ENCODE measurements at places on chromosomes 16 and 17.
A peak's percentile ranks its signal among the peaks of the same experiment; 100 is the strongest.

DNA sequence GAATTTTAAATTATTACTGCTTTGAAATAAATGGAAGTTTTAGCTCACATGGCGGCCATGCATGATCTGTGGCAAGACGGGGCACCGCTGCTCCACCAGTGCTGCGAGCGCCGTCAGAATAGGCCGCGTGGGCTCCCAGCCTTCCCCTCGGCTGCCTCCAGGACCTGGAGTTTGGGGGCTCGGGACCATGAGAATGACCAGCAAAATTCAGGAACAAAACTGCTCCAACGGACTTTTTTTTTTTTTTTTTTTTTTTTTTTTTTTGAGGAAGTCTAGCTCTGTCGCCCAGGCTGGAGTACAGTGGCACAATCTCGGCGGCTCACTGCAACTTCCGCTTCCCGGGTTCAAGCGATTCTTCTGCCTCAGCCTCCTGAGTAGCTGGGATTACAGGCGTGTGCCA, 38.3 kb upstream of the AKAP1 start:
- no peak for DNase-seq

DNA sequence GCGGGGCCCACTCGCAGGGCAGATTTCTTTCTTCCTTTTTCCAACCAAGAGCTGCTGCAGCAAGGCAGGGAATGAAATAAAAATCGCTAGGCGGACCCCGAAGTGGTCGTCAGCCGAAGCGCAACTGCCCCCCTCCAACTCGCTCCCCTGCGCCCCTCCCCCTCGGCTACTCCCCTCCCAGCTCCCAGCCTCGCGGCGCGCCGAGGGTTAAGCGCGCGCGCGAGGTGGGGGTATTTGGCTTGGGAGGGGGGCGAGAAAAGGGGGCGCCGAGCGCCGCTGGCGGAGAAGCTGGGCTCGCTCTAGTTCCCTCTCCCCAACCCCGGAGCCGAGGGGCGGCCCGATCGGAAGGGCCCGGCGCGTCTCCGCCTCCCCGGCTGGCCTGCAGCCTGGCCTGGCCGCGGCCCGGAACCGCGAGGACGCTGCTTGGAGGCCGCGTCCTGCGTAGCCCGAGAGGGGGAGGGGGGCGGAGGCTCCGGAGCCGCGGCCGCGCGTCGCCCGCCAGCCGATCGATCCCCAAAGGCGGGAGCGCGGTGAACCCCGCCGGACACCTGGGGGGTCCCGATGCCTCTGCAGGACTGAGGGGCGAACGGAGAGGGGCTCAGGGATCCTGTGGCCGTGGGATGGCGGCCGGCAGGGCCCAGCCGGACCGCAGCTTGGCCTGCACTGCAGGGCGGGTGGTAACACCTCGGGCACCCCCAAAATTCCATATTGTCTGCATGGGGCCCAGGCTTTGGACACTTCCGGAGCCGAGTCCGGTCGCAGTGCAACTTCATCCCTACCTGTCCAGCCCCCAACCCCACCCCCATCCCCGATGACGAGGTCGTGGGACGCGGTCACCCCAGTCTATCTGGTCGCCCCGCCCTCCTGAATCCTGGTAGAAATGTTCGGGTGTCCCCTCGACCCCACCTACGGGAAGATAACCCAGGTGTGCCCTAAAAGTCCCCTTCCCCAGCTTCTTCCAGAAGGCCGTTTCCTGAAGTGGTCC, 4.9 kb upstream of the CBX4 start:
- no peak for DNase-seq

GRCh38 chr17:56699186-56699894, 105.8 kb downstream of the NOG start:
- DNase-seq = peak; percentile 99

DNA sequence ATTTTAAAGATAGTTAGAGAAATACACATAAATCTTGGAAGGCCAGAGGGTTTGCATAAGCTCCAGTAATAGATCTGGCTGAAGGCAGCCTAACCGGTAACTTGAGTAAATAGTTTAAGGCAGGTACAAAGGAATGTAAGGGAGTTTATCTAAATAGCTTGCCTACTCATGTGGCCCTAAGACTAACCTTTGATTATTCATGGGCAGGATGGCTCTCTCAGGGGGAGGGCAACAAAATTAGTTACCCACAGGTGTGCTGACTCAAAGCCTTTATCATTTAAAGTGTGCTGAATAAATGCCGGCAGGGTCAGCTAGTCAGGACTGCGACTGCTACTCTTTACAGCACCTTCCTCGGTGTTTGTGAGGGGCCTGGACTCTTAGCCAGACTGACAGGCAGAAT, 761.3 kb upstream of the KIF2B start:
- DNase-seq = no peak

DNA sequence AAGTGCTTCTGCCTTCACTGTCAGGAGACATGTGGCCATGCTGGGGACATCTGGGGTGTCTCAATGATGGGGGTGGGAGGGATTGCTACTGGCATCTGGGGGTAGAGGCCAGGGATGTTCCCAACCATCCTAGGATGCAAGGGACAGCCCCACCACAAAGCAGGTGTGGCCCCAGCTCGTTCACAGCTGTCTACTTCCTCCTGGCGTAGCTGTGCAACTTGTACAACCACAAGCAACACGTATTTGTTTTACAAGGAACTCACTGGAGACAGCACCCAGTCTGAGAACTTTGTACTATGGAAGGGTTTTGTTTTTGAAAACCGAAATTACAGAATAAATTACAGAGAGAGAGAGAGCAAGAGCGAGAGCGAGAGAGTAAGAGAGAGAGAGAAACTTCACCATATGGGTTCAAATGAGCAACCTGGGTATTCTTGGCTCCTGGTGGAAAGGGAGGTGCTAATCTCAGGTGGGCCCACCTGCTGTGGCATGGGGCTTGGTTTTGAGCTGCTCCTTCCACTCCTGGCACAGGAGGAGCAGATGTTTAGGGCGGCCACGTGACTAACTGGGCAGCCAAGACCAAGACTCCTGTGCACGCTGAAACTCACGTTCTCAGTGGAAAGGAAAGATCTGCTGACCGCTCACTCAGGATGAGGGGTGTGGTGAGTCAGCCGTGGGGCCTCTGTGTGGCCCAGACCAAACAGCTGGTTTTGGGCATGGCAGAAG, 17.5 kb upstream of the TNFRSF13B start:
- no peak for DNase-seq

- no peak for DNase-seq
These were observed 21.1 kb upstream of the MLKL start for GRCh38 chr16:74721716-74722115.

DNA sequence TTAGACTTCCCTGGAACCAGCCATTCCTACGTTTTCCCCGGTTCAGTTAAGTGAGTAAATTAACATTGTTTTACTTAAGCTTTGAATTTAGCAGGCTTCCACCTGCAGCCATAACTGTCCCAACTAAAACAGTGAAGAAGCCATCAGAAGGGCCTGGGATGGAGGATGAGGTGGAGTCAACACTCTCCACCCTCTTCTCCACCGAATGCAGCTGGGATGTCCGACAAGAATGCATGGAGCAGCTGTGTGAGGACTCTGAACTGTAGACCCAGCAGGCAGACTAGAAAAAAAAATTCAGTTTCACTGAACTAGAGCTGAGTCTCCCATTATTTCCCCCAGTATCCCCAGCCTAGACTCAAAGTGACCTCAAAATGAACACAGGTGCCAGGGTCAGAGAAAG, 114.8 kb downstream of the C16orf95 start:
- DNase-seq = no peak

All from RCC 7860 (cell line).